NCI-H1417 treated with DMSO at 0.1 percent for 48 hours (cell line): ENCODE measurements at places on chromosomes 12 and 14.

DNA sequence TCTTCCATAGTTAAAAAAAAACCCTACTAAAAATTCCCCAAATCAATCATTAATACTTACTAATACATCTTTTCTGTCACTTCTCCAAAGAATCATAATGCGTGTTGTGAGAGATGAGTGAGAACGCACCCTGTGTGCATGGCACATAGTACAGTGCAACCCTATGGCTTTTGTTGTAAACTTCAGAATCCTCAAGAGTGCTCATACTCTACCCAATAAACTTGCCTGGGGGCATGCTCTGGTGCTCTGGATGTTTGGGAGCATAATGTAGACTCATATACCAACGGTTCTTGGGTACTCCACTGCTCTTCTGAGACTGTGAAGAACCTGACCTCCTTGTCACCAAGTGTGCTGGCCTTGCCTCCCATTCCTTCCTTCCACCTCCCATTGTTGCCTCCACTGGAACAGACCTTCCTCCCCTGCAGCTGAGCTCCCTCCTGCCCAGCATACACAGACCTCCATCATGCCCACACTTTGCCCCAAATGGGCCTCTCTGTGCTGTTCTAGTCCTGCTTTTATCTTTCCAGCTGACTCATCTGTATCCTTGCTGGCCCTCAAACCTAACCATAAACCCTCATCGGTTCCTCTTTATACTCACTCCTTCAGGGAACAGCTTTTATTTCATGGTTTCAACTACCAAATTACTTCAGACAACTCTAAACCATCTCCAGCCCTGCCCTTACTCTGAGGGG lies 8.9 kb downstream of the DCP1B start:
- DNase-seq = no peak

GRCh38 chr12:113586461-113586860 lies 114.8 kb upstream of the LHX5 start:
- DNase-seq = no peak

- no peak for DNase-seq
Observed at GRCh38 chr14:54278087-54278486, 118.7 kb upstream of the CDKN3 start.

- DNase-seq = no peak
Observed at GRCh38 chr12:28240853-28241252, 50.6 kb downstream of the CCDC91 start.
